ENCODE measurements at places on chromosomes 4 and X.

DNA sequence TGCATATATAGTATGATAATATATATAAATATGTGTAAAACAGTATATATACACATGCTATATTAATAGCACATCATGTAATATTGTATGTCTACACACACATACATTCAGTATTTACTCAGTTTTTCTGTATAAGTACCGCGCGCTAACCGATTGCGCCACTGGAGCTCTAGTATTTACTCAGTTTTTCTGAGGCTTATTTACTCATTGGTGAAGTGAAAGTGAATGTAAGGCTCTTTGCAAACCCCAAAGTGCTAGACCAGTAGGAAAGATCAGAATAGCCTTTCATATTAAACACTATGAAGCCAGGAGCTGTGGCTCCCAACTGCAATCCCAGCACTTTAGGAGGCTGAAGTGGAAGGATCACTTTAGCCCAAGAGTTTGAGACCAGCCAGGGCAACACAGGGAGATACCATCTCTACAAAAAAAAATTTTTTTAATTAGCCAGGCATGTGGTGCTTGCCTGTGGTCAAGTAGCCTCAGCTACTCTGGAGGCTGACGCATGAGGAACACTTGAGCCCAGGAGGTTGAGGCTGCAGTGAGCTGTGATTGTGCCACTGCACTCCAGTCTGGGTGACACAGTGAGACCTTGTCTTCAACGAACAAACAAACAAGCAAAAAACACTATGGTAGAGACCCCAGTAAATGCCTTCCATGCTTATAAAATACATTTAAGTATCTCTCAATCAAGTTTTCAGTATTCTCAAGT is 125.8 kb downstream of the KIT start:
- no peak for DNase-seq

DNA sequence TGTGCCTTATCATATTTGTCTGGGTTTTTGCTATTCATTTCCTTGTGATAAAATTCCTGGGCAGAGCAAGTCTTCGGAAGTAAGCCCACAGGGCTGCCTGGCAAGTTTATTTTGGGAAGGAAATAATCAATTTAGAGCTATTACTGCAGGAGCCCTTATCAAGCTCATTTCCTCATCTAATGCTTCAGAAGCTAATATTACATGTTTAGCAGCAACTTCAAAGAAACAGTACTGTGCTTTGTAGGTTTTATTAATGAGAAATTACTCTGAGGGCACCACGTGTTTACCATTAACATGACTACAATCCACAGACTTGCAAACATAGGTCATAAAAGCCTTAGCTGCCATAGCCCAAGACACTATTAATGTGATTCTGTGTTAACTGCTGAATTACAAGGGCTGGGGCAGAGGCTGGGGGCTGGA is 540.0 kb downstream of the SPRY1 start:
- DNase-seq, result no peak

- DNase-seq, result no peak
These were observed 59.2 kb downstream of the NSUN7 start for GRCh38 chr4:40808926-40809457.

- DNase-seq, result no peak
These were observed 72.5 kb upstream of the TAB3 start for GRCh38 chrX:30961387-30962174.

DNA sequence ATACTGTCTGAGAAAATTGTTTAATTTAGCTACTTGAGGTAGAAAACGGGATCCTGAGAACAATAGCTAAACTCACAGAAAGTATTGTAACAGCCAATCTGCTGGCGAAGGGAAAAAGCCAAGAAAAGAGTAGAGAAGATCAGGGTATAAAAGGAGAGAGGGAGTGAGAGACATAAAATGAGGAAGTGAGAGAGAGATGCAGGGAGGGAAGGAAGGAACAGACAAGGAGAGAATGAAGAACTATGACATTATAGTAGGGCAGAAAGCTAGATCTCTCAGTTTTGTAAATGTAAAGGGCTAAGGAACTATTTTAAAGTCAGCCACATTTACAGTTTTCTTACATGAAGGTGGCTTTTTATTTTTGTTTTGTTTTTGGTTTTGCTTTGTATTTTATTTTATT is 1.6 kb upstream of the GIMD1 start:
- DNase-seq, result no peak

GRCh38 chr4:58175024-58175423 is 1064.8 kb upstream of the IGFBP7 start:
- DNase-seq, result no peak

GRCh38 chrX:13008189-13008533 is 33.3 kb downstream of the TMSB4X start:
- DNase-seq, result no peak

- no peak for DNase-seq
These were observed 32.1 kb downstream of the XK start for GRCh38 chrX:37717708-37718107.
